AML-193 (cell line): ENCODE measurements at places on chromosomes 12 and 14.

GRCh38 chr12:124162151-124163110, 132.5 kb upstream of the RFLNA start:
- no peak for DNase-seq

DNA sequence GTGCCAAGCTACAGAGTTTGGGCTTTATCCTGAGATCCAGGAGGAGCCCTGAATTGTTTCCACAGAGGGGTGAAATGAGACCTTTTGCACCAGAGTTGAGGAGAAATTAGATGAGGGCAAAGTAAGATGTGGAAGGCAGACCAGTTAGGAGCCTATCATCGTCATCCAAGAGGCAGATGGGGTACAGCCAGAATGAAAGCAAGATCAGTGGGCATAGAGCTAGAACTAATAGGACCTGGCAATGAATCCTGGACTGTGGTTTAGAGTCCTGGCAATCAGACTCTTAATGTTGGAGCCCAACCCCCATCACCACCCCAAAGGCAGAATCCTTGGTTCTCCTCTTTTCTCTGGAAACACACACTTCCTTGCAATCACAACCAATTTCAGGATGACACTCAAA, 166.6 kb upstream of the HMGA2 start:
- no peak for DNase-seq

- DNase-seq, result no peak
These were observed 29.7 kb downstream of the PLEKHG3 start for GRCh38 chr14:64733899-64734298.

GRCh38 chr12:113161415-113162016, 12.0 kb downstream of the CFAP73 start:
- DNase-seq, result no peak

DNA sequence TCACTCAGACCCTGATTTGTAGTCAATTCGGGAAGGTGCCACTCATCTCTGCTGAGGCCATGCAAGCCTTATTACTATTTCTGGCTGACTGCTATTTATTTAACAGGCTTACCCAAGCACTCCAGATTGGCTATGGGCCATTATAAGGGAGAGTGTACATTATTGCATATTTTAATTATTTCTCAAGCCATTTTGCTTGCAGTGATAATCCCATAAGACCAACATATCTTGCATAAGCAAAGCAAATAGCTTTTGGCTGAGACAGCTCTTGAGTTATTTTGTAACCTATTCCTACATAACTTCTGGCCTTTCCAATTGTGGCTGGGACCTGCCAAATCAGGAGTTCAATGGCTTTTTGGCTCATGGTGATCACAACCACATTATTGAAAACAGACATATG, 509.6 kb upstream of the USP15 start:
- DNase-seq, result no peak

DNA sequence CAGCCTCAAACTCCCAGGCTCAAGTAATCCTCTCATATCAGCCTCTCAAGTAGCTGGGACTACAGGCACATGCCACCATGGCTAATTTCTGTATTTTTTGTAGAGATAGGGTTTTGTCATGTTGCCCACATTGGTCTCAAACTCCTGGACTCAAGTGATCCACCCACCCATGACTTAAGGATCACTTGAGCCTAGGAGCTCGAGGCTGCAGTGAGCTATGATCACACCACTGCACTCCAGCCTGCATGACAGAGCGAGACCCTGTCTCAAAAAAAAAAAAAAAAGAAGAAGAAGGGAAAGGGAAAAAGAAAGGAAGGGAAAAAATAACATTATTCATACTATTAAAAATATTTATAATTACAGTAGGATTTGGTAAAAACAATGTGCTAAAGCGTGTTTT, 19.2 kb downstream of the EPS8 start:
- no peak for DNase-seq

GRCh38 chr12:139585-139984, 73.0 kb downstream of the IQSEC3 start:
- DNase-seq, result no peak

- no peak for DNase-seq
These were observed 128.1 kb downstream of the PRKD1 start for GRCh38 chr14:29799464-29800095.

DNA sequence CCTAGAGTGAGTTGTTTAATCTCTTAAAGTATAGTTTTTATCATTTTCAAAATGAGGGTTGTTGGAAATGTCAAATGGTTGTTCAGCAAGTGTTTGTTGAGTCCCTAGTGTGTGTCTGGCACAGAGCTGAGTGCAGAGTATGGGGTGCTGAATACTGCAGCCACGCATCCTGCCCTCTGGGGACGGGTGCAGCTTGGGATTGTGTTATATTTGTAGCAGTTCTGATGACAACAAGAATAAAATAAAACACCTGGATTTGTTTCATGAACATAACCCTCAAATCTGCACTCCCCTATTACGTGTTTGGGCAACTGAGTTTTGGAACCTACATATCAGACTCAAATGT, 127.9 kb downstream of the CACNA1C start:
- DNase-seq, result no peak

DNA sequence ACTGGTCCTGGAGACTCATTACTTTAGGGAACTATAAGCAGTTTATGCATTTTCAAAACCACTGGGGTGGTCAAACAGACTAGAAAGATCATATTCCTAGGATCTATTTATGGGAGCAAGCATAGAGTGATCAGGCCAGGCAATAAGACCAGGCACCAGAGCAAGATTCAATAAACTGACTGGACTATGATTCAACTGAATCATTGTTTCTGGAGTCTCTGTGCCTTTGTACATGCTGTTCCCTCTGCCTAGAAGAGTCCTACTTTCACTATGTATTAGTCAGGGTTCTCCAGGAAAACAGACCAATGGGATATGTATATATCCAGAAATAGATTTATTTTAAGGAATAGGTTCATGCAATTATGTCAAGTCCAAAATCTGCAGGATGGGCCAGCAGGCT, 55.5 kb downstream of the EMP1 start:
- DNase-seq, result no peak

- DNase-seq, result no peak
These were observed 20.6 kb downstream of the FUT8 start for GRCh38 chr14:65433157-65433556.

DNA sequence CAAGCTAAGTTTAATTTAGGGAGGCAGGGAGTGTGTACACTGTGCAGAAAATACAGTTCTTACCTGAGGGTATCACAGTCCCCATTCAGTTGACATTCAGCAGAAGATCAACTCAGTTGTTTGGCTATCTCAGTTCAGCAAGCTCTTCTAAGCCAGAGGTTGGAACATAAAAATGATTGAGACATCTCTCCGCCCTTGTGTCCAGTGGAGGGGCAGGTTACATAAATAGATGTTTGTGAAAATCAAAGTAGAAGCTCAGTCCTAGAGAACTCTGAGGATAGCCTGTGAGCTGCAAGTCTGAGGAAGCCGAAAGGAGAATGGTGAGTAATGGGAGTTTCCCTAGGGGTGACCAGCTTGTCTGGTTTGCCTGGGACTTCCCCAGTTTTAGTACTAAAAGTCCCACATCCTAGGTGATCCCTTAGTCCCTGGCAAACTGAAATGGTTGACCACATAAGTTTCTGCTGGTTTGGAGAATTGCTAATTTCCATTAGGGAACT, 251.4 kb upstream of the ATP2B1 start:
- DNase-seq, result no peak

DNA sequence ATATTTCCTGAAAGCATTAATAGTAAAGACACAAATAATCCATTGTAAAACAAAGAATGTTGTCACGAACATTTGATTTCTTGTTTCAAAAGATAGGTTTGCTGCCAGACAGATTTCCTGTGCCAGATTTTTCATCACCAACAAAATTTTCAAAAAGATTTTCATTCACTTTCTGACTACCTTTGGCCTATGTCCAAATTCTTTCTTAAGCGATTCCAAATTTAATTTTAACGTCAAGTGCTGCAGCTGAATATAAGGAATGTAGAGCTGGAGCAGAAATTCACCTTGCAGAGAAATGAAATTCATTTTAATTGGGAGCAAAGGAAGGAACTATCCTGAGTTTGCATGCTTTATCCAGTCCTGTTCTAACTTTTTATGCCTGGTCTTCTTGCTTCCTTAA, 277.4 kb downstream of the CCER1 start:
- DNase-seq, result no peak

- DNase-seq, result peak; percentile 54
These were observed 26.5 kb downstream of the ZBTB42 start for GRCh38 chr14:104827177-104828055.

DNA sequence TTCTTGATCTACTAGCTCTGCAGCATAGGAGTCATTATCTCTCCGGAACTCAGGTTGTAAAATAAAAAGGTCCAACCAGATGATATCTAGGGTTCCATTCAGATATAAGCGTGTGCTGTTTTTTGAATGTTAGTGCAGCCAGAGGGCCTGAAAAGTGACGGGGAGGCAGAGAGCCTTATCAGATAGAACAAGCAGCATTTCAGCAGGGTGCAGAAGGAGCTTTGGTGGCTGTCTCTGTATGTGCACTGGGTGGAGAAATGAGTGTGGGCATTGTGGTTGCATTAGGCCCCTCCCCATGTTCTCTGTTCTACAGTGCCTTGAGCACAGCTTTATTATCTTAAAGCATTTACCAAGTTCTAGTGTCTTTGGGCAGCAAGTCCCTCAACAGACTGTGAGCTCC, 275.1 kb downstream of the NRXN3 start:
- no peak for DNase-seq

DNA sequence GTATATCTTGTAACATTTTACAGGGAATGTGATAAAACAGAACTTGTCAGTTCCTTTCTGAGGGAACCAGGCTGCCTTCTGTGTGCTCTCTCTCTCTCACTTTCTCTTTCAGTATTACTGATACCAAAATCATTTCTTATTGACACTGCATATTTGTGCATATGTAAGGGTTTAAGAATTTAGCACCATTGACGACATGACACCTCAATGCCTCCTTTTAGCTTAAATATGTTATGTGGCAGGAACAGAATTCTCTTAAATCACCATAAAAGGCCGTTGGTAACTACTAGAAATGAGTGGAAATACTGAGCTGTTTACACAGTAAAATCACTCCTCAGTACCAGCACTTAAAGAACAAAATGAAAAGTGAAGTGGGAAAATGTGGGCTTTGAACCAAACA, 457.7 kb upstream of the SYT1 start:
- no peak for DNase-seq

- no peak for DNase-seq
These were observed 59.3 kb upstream of the CCDC91 start for GRCh38 chr12:28130625-28131598.

DNA sequence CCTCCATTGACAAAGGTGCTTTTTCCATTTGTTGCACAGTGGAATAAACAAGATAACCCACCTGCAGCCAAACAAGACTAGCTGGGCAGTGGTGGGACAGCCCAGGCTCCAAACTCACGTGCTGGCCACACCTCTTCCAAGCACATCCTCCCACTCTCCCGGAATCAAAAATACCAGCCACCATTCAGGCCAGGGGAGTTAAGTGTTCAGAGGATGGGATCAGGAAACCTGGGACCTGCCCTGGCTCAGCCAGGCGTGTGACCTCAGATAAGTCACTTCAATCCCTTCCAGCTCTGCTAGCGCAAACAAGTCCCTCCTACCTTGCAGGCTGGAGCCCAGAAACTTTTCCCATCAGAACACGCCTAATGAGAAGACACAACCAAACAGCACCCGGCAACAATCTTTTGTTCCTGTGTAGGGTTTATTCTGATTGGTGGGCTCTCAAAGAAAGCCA, 43.3 kb downstream of the ACTN1 start:
- no peak for DNase-seq

GRCh38 chr12:569091-569676, 94.1 kb downstream of the NINJ2 start:
- no peak for DNase-seq

DNA sequence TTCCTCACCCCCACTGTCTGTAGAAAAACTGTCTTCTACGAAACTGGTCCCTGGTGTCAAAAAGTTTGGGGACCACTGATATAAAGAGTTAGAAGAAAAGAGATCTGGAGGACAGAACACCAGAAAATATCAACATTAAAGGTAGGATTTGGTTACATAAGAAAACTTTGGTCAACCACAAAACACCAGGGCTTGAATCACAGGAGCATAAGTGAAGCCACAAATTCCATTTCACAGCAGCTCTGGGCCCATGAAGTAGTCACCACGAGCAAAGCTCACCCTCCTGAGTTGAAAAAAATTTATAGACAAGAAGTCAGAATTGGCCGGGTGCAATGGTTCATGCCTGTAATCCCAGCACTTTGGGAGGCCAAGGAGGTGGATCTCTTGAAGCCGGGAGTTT, 19.4 kb downstream of the RALGAPA1 start:
- DNase-seq, result no peak

GRCh38 chr14:81632157-81632556, 98.5 kb upstream of the SEL1L start:
- DNase-seq, result no peak

DNA sequence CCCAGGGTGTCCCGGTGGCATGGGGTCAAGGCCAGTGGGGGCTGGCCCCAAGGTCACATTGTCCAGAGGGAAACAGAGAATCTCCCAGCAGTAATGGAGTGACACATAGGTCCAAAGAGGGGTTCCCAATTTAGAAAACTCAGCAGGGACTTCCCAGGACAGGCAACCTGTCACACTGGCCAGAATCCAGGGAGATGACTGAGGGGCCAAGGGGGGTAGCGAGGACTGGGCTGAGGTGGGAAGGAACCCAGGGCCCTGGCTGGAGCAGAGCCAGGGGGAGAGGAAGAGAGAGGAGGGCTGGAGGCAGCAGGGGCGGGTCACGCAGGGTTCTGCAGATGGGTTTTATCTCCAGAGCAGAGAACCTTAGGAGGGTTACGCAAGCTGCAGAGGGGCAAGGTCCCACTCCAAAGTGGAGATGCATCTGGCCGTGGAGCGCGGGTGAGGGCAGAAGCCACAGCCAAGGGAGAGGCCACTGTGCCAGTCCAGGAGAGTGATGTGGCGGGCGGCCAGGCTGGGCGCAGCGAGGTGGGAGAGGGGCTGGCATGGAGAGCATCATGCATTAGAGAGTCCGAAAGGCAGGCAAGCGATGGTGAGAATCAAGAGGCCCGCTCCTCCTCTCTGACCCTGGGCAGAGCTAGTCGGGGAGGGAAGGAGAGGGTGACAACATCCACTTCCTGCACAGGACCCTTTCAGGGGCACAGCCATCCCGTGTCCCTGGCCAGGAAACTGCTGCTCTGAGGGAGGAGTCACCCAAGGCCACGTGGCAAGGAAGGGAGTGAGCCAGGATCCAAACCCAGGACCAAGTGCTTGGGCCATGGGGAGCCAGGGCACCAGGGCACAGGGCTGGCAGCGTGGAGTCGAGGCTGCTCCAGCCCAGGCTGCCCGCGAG, 29.0 kb downstream of the NCOR2 start:
- no peak for DNase-seq

DNA sequence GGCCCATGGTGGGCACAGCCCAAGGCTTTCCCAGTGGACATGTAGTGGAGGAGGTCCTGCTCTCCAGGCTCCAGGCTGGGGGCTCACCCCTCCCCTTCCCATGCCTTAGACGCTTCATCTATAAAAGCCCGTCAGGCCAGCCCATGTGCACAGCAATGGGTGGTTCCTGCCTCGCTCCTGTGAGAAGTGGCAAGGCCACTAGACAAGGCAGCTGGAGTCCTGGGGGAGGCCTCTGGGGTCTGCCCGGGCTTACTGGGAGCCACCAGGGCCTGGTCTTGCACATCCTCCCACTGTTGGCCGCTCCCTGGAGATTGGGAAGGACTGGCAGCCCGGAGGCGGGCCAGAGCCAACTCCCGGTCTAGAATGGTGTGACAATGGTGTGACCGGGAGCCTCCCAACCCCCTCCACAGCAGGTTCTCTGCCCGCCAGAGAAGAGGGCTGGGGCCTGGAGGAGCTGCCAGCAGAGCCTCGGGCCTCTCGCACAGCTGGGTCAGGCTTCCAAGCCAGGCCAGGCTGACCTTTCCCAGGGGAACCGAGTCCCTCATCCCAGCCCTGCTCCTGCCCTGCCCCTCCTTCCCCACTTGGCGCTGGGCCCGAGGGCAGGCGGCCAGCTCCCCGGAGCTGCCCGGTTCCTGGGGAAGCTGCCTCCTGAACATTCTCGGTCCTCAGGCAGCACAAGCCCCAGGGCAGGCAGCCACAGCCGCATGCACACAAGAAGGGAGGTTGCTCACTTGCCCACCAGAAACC, 97.9 kb downstream of the RFLNA start:
- no peak for DNase-seq
